ENCODE measurements at places on chromosomes 6 and 20.

DNA sequence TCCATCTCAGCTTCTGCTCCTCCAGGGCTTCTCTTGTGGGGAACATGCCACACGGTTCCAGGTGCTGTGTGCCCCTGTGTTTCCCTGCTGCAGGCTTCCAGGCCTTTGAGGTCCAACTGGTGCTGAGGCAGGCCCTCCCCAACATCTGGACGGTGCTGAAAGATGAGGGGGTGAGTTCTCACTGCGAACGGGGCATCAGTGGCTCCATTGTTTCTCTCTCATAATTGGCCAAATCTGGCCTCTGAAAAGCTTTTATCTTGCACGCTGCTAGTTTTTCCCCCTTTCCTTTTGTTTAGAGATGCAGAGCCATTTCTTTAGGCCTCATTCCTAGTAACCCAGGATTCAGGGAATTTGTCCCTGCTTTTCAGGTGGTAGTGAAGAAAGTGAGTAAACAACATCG lies 8.6 kb downstream of the PNLDC1 start:
- no peak for DNase-seq

GRCh38 chr6:73610444-73611275 lies 43.1 kb downstream of the SLC17A5 start:
- peak; percentile 14 for DNase-seq

- DNase-seq, result no peak
Observed at GRCh38 chr6:24667378-24667803, 514 bp downstream of the ACOT13 start.

GRCh38 chr6:52024451-52025068 lies 62.9 kb downstream of the PKHD1 start:
- no peak for DNase-seq

DNA sequence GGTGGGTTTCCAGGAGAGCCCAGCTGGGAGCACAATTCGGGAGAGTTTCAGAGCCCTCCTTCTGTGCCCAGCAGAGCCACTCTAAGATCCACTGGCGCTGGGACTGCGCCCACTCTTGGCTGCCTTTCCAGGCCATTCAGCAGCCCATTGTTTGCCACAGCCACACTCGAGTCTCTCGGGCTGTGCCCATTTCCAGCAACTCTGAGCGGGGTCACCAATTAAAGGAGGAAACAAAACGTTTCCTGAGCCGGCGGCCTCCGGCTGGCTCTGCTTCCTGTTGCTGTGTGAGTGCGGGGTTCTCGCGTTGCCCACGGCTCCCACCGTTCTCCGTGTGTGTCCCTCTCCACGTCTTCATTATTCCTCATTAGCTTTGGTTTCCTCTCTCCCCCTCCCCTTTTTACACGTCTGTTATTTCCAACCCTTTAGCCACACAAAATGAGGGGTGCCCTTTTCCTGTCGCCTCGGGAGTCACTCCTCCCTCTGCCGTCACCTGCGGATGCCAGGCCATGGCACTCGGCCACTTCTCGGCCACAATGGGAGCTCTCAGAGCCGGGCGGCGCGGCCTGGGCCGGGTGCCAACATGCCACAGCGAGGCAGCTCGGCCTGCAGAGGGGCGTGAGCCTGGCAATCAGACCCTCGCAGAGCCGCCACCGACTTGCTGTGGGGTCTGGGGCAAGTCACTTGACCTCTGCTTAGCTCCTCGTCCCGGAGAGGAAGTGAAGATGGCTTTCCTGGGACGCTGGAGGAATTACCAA lies 94.3 kb upstream of the NKX2-2 start:
- no peak for DNase-seq

GRCh38 chr6:154513601-154514320 lies 3.3 kb upstream of the CNKSR3 start:
- DNase-seq, result no peak

- no peak for DNase-seq
Observed at GRCh38 chr6:106789428-106790148, 160.2 kb downstream of the QRSL1 start.

DNA sequence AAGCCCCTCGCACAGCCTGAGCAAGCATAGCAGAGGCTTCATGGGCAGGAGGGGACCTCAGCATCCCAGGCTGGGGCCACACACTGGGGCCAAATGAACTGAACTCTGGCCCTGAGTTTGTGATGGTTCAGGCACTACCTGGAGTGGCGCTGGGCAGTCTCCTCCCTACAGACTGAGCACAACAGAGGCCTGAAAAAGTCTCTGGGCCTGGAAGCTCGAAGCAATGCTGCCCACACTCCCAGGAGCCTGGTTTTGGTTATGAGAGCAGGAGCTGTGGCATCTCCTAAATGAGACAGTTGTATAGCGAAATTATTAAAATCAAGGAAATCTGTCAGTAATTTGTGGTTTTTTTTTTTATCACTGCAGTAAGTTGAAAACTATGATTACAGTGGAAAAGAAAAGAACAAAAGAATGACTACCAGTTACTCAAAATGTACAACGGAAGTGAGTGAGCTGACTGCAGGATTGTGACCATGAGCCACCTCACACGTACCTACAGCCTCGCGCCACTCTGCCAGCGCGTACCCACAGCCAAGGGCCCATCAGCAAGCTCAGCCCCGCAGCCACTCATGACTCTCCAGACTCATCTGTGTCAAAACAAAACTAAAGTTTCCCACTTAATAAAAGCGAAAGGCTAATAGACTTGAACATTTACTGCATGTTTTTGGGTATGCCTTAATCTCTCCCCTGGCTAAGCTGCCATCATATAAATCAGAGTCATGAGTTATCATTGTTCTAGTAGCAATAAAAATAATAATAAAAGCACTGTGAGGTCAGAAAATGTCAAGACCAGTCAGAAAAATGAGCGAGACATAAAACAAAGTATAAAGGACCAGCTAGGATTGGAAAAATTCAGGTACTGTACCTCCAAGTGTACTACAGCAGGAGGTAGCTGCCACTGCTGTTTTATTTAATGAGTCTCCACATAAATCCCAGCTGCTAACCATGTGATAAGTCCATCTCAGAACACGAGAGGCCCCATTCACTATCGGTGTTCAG lies 177.0 kb downstream of the FOXC1 start:
- DNase-seq, result no peak

All from urinary bladder (tissue), 4 donors.